ENCODE measurements at places on chromosomes 2 and 18.

DNA sequence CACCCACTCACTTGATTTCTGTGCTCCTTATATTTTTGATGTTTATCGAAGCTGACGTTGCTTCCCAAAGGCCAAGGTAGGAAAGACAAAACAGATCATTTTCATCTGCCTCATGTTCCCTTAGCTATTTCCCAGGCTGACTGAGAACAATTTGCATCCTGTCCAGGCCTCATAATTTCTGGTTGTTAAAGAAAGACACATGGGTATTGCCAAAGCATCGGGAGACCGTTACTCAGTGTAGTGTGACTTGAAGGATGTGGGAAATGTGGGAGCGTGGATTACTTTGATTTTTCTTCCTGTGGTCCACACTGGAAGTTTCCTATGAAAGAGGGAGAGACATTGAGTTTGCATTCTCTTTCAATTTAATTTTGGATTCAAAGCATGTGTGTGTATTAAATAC, 204.6 kb downstream of the TRIB2 start:
- no peaks in the 10 kb centered on the region for H3K36me3 ChIP-seq
- peaks cover 29% of the 10 kb centered on the region for H3K27me3 ChIP-seq
- H3K4me1 ChIP-seq: no peaks in the 10 kb centered on the region

DNA sequence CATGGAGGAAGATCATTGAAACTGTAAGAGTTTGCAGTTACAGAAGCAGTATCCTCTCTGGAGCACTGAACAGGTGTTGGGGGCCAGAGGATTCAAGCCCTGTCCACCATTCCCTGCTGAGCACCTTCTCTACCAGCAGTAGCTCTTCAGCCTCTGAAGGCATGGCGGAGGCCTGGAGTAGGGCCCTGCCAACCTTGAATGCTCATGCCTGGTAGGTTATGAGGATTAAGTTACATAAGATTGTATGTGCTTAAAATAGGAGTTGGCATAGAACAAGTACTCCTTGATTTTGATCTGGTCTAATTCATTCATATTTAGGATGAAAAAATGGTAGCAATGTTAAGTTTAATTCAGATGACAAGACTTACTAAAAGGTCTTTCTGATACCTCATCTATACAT, 40.2 kb downstream of the FMNL2 start:
- peaks cover 12% of the 10 kb centered on the region for H3K27me3 ChIP-seq
- H3K27ac ChIP-seq: no peak overlapping the region
- H3K36me3 ChIP-seq: no peaks in the 10 kb centered on the region
- no peak for DNase-seq
- no peaks in the 10 kb centered on the region for H3K4me1 ChIP-seq

GRCh38 chr2:67760995-67761394, 301.8 kb downstream of the C1D start:
- H3K27me3 ChIP-seq: no peaks in the 10 kb centered on the region
- no peaks in the 10 kb centered on the region for H3K4me1 ChIP-seq
- no peak overlapping the region for H3K4me3 ChIP-seq
- H3K36me3 ChIP-seq: no peaks in the 10 kb centered on the region
- DNase-seq: no peak

DNA sequence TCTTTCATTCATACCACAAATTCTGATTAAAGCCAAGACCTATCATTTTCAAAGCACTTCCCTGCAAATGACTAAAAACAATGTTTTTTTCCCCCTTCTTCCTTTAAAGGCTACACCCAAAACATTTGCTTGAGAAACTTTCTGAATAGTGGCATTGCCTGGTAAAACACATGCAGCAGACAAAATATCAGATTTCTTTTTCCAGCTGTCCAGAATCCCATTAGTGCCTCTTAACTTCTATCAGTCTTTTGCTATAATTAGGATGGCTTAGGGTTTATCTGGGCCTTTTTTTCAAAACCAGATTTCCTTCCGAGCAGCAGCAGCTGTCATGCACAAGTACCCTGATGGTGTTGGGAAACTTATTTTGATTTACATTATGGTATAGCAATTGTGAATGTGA, 50.6 kb downstream of the ALPK2 start:
- no peak overlapping the region for H3K4me3 ChIP-seq
- peaks cover 18% of the 10 kb centered on the region for H3K27me3 ChIP-seq
- H3K36me3 ChIP-seq: no peaks in the 10 kb centered on the region
- H3K4me1 ChIP-seq: peaks cover 15% of the 10 kb centered on the region

- no peaks in the 10 kb centered on the region for H3K4me1 ChIP-seq
- no peaks in the 10 kb centered on the region for H3K36me3 ChIP-seq
- H3K27ac ChIP-seq: no peak overlapping the region
- peaks cover 7% of the 10 kb centered on the region for H3K27me3 ChIP-seq
- no peak for DNase-seq
These were observed 25.7 kb downstream of the RHOB start for GRCh38 chr2:20472569-20472968.

- no peak overlapping the region for H3K27ac ChIP-seq
- no peaks in the 10 kb centered on the region for H3K36me3 ChIP-seq
- peaks cover under 1% of the 10 kb centered on the region for H3K4me1 ChIP-seq
- H3K27me3 ChIP-seq: peaks cover 15% of the 10 kb centered on the region
- DNase-seq: no peak
These were observed 17.4 kb downstream of the ZNF532 start for GRCh38 chr18:58882044-58882443.

DNA sequence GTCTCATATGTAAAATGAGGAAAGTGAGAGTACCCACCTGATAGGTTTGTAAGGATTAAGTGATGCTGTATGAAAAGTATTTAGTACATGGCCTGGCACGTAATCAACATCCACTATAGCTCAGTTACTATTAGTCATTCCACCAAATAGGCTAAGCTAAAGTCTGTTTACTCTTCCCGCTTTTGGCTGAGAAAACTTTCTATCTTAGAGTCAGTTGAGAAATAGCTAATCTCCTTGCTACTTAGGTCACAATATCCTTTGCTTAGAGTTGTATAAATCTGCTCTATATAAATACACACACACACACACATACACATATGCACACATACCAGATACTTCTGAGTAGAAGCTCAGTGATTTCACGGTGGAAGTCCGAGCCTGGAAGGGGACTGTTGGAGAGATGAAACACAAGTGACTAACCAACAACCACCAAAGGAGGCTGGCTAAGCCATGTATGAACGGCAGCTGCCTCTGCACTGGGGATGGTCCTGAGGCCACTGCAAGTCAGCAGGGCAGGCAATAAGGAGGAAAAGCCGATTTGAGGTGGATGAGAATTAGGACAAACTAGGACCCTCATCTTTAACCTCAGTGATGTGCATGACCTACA, 104.6 kb upstream of the EPHA4 start:
- DNase-seq: no peak
- H3K4me3 ChIP-seq: no peak overlapping the region
- no peak overlapping the region for H3K27ac ChIP-seq
- no peaks in the 10 kb centered on the region for H3K4me1 ChIP-seq
- H3K27me3 ChIP-seq: no peaks in the 10 kb centered on the region

- no peaks in the 10 kb centered on the region for H3K36me3 ChIP-seq
- DNase-seq: no peak
- no peak overlapping the region for H3K27ac ChIP-seq
- H3K4me1 ChIP-seq: no peaks in the 10 kb centered on the region
These were observed 132.5 kb downstream of the OSR1 start for GRCh38 chr2:19225931-19226330.

- DNase-seq: no peak
- no peak overlapping the region for H3K27ac ChIP-seq
- no peaks in the 10 kb centered on the region for H3K27me3 ChIP-seq
- H3K36me3 ChIP-seq: no peaks in the 10 kb centered on the region
- H3K4me1 ChIP-seq: no peaks in the 10 kb centered on the region
- no peak overlapping the region for H3K4me3 ChIP-seq
These were observed 165.0 kb downstream of the CDH19 start for GRCh38 chr18:66438711-66439536.

DNA sequence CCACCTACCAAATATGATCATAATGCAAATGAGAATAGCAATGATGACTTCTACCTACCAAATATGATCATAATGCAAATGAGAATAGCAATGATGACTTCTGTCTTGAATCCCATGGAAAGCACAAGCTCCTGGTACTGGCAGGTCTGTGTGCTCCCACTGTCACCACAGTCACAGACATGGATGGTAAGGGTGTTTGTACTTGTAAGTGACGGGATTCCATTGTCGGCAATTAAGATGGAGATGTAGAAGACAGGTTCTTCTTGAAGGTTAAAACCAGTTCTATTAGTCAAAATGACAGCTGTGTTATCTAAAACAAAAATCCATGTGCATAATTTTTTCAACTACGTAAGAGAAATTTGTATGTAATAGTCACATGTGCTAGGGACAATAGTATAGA, 95.0 kb downstream of the CDH19 start:
- H3K27me3 ChIP-seq: no peaks in the 10 kb centered on the region
- H3K4me1 ChIP-seq: no peaks in the 10 kb centered on the region
- no peak overlapping the region for H3K27ac ChIP-seq
- no peak overlapping the region for H3K4me3 ChIP-seq

DNA sequence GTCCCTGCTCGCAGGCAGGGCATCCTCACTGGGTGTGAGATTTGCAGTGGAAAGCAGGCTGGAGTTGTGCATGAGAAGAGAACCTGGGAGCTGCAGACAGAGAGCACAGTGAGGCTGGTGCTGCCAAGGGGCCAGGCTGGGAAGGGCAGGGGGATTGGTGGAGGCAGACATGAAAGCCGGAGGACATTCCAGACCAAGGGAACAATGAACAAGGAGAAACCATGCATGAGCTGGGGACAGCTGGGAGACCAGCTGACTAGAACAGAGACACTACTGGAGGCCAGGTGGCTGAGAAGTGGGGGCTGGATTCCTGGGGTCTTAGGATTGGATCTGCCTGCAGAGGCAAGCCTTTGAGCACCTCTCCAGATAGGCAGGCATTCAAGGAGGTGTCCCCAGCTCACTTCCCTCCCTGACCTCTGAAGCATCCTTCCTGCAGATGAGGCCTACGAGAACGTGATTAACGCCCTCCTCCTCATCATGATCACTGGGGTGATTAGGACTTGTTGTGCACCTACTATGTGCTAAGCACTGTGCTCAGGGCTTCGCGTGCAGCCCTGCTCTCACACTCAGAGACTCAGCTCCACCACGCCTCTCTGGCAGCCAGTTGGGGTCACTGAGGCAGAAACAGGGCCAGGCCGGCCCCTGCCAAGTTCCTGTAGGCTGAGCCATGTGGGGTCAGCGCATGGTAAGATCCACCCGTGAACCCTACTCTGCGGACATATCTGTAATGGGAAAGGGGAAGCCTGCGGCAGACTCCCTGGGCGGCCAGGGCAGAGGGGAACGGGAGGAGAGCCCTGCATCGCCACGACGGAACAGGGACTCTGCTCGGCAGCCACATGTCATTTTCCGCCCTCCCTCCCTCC, 74.8 kb upstream of the SLC66A3 start:
- H3K4me1 ChIP-seq: no peaks in the 10 kb centered on the region
- H3K27ac ChIP-seq: peak overlapping the region; percentile 26
- peak; percentile 46 for DNase-seq
- H3K36me3 ChIP-seq: no peaks in the 10 kb centered on the region
- no peak overlapping the region for H3K4me3 ChIP-seq

DNA sequence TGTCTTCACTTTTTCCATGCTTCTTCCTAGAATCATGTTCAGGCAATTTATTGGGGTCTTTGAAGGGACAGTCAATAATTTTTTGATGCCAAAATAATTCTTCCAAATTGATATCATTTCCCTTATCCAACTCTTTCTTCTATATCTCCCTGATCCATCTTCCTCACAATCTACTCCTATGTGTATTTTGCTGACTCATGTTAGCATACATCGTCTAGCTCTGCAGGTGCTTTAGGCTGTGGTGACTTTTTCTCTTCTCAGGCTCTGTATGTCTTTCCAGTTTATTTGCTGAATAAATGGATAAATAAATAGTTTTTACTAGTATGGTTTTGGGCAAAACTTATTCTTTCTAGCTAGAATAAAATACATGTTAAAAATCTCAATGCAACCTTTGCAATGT, 1650.9 kb upstream of the TMEFF2 start:
- H3K36me3 ChIP-seq: no peaks in the 10 kb centered on the region
- no peak overlapping the region for H3K4me3 ChIP-seq
- no peaks in the 10 kb centered on the region for H3K4me1 ChIP-seq
- H3K27me3 ChIP-seq: no peaks in the 10 kb centered on the region
- no peak overlapping the region for H3K27ac ChIP-seq

GRCh38 chr2:157501026-157501425, 57.1 kb upstream of the CYTIP start:
- no peak overlapping the region for H3K4me3 ChIP-seq
- H3K4me1 ChIP-seq: peaks cover 20% of the 10 kb centered on the region
- peak; percentile 50 for DNase-seq
- H3K36me3 ChIP-seq: no peaks in the 10 kb centered on the region
- H3K27ac ChIP-seq: peak overlapping the region; percentile 26

DNA sequence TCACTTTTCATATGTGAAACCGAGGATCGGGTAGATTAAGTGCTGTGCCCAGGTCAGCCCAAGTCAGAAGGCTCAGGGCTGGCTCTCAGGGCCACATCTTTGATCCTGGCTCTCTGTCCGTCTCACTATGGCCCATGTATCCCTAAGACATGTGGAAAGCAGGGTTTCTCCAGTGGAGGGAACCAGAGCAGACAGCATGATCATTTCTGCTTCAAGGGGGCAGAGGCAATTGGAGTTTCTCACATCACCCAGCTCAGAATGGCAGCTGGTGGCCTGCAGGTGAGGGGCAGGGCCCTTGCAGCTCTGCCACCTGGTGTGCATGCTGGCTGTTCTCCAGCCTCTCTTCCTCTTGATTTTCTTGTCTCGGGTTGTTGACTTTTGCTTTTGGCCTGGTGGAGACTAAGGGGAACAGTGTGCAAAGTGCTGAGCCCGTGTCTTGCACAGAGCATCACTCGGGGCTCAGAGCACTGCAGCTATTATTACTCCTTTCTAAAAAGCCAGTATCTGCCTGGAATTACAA, 27.0 kb downstream of the LDLRAD4 start:
- no peaks in the 10 kb centered on the region for H3K27me3 ChIP-seq
- H3K36me3 ChIP-seq: peaks cover 6% of the 10 kb centered on the region
- no peak overlapping the region for H3K4me3 ChIP-seq
- DNase-seq: no peak

DNA sequence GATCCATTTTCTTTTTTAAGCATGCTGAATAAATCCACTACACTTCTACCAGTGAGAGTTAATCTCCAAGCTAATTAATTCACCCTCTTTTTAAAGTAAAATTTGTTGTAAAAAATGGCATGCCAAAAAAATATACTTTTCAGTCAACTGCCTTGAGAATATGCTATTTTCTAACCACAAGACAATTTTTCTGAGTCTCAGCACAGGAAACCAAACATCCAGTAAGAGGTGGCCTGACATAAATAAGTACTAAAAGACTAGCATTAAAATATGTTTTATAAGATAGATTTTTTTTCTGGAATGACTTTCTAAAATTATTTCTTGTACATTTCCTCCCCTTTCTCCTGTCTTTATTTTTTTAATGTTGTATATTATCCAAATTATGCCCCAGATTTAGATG, 2.9 kb downstream of the FBXO36 start:
- DNase-seq: no peak
- H3K27ac ChIP-seq: no peak overlapping the region
- H3K27me3 ChIP-seq: no peaks in the 10 kb centered on the region
